ENCODE measurements at places on chromosomes 1 and 21.
A peak's percentile ranks its signal among the peaks of the same experiment; 100 is the strongest.

DNA sequence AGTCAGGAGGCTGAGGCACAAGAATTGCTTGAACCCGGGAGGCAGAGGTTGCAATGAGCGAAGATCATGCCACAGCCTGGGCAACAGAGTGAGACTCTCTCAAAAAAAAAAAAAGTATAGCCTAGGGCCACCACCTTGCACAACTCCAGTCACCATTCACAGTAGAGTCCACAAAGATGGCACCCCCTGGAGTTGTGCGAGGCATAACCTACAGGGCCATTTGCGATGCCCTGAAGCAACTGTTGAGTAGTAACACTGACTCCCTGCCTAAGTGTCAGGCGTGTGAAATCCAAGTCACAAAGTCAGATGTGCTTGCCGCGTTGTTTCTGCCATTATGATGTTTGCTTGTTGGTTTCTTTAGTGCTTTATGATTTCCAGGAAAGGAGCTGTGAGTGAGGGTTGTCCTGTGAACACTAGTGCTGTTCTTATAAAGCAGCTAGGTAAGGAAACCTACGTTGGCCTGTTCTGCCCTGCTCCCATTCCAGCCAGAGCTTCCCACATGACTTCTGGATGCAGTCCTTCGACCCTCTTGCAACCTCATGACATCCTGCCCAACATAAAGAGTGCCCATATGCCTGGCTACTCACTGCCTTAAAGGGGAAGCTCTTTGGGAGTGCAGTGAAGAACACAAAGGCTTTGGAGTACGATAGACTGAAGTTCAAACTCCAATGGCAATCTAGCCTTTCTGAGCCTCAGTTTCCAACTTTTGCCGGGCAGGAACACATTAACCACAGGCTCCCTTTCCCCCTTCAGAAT lies 29.8 kb downstream of the FHAD1 start:
- peak; percentile 17 for DNase-seq

DNA sequence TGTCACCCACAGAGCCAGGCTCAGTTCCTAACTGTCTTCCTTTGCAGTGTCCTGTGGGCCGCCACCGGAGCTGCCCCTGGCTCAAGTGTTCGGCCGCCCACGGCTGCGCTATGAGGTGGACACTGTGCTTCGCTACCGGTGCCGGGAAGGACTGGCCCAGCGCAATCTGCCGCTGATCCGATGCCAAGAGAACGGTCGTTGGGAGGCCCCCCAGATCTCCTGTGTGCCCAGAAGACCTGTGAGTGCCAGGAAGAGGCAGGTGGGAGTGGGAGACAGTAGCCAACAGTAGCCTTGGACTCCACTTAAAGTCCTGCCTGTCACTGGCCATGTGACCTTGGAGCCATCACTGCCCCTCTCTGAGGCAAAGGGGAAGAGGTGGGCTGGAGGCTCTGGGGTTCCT lies 16.6 kb downstream of the BCAN start:
- no peak for DNase-seq

GRCh38 chr1:102191723-102192122 lies 195.0 kb upstream of the OLFM3 start:
- peak; percentile 33 for DNase-seq

DNA sequence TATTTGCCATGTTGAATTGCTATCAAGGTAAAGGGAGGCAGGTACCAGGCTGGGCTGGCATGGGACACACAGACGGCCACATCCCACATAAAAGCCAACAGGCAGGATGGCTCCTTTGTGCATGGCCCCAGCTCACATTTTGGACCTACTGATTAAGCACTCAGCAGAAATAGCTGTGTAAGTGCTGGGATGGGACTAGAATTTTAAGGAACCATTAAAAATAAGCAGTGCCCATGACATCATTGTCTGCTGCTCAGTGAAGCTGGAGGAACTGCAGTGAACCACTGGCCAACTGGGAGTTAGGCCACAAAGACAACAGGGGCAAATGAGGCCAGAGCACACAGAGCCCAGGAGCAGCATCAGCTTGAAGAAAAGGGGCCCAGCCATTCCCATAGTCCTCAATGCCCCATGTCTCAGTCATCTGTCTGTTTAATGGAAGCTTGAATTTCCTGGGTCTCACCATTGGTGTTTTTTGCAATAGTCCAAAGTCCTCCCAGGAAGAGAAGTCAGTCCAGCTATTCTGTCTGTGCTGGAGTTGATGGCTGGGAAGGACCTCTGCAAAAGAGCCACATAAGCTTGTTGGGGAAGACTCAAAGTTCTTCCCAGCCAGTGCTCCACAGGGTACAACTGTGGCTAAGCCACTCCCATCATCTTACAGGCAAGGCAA lies 45.3 kb upstream of the TNR start:
- no peak for DNase-seq

DNA sequence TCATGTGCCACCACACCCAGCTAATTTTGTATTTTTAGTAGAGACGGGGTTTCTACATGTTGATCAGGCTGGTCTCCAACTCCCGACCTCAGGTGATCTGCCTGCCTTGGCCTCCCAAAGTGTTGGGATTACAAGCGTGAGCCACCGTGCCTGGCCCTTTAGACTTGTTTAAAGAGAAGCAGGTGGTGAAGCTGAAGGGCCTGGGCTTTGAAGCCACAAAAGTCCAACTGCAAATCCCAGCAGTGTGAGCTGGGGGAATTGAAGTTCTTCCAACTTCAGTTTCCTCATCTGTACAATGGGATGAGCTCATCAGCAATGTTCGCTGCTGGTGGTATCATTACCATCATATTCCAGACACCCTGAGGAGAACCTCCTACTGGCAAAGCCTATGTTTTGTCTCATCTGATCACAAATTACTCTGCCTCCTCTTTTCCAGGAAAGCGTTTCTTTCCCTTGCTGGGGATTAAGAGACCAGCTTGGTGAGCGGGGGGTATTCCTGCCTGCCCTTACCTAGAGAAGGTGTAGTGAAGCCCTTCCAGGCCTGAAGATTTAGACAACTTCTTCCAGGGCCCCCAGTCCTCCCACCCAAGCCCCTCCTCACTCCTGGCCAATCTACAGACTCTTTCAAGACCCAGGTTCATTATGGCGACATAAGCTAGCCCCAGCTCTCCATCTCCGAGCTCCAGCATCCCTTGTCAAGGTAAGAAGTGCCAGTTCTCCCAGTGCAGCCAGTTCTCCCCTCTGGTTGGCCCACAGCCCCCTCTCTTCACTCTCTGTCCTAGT lies 2.4 kb upstream of the SHISA4 start:
- DNase-seq: no peak

- DNase-seq: no peak
These were observed 28.1 kb downstream of the RUNX3 start for GRCh38 chr1:24901791-24902470.

All from colonic mucosa (tissue), 4 donors.